ENCODE measurements at places on chromosomes 11 and 22. TPM values are rescaled to one million over a fixed set of nuclear protein-coding genes. Genes with fewer than 3 reads are reported as not detected.
A peak's percentile ranks its signal among the peaks of the same experiment; 100 is the strongest.

DNA sequence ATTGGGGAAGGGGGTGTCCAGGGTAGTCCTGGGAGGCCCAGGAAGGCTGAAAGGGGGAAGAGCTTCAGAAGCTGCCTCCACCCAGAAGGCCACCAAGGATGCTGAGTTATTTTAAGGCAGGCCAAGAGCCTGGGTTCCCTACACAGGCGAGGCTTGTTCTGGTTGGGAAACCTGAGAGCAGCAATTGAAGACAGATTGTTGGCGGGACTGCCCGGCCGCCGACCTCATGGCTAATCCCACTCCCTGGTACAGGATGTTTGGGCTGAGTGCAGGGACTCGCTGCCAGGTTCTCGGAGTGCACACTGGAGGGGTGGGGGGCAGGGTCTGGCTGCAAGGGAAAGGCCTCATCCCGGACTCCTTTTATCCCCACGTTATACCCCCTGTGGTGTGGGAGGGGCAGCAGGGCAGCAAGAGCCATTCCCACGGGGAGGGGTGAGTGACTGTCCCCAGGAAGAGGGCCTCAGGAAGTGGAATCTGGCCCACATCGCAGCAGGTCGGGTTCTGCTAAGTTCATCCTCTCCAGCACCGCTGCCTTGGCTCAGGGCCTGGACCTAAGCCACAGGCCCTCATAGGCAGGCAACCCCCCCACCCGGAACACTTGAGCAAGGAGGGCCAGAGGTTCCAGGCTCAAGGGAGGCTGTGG lies 43.6 kb upstream of the PRR5 start:
- peak; percentile 84 for DNase-seq

DNA sequence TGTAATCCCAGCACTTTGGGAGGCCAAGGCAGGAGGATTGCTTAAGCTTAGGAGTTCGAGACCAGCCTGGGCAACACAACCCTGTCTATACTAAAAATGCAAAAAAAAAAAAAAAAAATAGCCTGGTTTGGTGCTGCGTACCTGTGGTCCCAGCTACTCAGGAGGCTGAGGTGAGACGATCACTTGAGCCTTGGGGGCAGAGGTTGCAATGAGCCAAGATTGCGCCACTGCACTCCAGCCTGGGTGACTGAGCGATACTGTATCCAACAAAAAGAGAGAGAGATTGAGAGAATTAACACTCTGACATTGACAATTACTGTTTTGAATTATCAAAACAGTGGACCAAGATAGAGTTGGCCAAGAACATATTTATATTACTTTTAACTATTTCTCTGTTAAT lies 53.7 kb downstream of the SIK2 start:
- no peak for DNase-seq

- no peak for DNase-seq
Observed at GRCh38 chr11:12285811-12286222, 91.6 kb upstream of the PARVA start.

DNA sequence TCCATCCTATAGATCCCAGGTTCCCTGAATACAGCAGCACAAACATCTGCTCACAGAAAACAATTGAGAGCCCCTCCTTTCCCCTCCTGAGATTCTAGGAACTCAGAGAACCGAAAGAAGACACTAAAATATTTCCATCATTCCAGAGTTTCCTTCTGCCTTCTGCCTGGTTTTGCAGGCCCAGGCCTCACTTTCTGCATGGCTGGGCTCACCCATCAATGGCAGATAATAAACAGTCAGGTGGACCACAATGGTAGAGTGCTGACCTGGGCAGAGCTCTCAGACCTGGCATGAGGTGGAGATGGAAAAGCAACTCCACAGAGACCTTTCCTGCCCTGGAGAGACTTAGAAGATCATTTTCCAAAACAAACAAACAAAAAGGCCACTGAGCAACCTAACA lies 389.1 kb downstream of the NXPE2 start:
- DNase-seq, result no peak

DNA sequence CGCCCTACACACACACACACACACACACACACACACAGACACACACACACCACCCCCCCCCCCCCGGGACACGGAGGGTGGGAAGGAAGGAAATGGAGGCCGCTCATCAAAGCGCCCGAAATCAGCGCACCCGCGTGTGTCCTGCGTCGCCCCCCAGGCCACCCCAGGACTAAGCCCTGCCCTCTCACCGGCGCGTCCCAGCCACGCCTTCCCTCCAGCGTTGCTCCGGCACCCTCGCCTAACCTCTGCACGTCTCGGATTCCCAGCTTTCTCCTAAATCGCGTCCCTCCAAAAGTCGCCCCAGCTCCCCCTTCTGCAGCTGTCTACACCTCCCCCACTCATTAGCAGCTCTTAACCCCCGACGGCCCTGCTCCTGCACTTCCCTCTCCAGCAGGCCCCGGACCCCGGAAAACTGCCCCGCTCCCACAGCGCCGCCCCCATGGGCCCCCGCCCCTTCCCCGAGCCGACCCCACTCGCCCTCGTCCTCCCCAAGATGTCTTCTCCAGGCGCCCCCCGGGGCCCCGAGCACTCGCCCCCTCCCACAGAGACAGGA lies 557 bp downstream of the PACSIN2 start:
- peak; percentile 91 for DNase-seq

- DNase-seq, result peak; percentile 30
Observed at GRCh38 chr11:71214553-71215424, 37.6 kb downstream of the SHANK2 start.

The RIMBP3B gene
- total RNA-seq, result 0.29 TPM

- peak; percentile 84 for DNase-seq
Observed at GRCh38 chr11:63635762-63636465, 21.7 kb upstream of the PLAAT3 start.

DNA sequence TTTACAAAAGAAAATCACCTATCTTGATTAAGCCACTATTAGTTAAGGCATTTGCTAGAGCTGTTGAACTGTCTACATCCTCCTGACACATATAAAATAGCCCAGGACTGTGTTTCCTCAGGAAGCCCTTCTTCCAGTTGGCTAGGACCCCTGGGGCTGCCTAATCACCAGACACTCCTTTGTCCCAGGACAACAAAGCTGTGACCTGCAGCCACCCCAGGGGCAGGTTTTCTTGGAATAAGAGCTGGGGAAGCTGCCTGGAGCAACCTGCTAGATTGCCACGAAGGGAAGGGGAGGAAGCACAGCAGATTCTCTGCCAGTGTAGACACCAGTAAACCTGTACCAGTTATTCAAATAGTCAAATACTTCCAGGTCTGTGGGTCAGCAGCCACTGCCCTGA lies 17.6 kb downstream of the CHST1 start:
- DNase-seq, result peak; percentile 58

Data from osteoblast (primary cell).